ENCODE measurements at places on chromosomes 6 and 20.

DNA sequence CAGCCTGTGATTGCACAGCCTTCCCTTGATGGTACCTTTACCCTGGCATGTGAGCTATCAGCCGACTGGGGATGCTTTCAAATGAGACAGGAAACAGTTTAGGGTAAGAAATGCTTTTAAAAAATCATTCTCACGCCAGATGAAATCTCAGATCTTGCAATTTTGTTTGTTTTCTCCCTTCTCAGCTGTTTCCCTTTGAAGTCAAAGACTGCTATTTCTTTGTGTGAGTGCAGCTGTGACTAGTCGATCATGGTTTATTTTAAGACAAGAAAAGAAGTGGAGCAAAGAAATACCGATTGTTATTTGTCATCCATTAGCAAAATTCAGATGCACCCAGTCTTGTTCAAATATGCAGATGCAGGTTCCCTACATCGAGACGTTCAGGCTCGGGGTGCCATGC lies 489.7 kb downstream of the QKI start:
- no peak for DNase-seq

GRCh38 chr6:6925391-6926164 lies 182.2 kb upstream of the RREB1 start:
- DNase-seq: no peak

- DNase-seq: no peak
Observed at GRCh38 chr6:54185885-54186284, 74.6 kb downstream of the MLIP start.

- no peak for DNase-seq
Observed at GRCh38 chr6:19380293-19380692, 456.9 kb upstream of the ID4 start.
